ENCODE measurements at places on chromosomes 4 and X.
A peak's percentile ranks its signal among the peaks of the same experiment; 100 is the strongest.

- peak; percentile 34 for DNase-seq
These were observed 22.8 kb downstream of the VMA21 start for GRCh38 chrX:151419782-151420181.

- no peak for DNase-seq
These were observed 112.5 kb downstream of the MAPK10 start for GRCh38 chr4:86247320-86247719.

- DNase-seq, result no peak
These were observed 102.4 kb downstream of the GPR143 start for GRCh38 chrX:9663216-9663615.

GRCh38 chr4:124861761-124862160, 149.2 kb upstream of the ANKRD50 start:
- no peak for DNase-seq

GRCh38 chr4:6773106-6773505, 9.4 kb upstream of the KIAA0232 start:
- DNase-seq, result peak; percentile 17

DNA sequence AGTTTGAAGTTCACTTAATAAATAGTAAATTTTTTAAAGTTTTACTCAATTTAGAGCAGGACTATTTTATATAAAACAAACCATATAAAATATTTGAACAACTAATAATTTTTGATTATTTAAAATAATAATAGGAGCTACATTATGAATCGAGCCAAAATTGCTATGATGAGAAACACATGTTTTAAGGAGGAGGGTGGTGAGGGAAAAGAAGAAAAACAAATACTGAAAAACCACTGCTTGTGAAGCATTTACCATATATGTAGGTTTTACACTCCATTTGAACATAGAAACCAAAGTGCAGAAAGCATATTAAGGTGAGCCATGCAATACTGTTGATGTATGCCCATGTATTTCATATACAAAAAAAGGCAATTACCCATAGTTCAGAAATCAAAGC, 448.9 kb downstream of the FSTL5 start:
- no peak for DNase-seq

DNA sequence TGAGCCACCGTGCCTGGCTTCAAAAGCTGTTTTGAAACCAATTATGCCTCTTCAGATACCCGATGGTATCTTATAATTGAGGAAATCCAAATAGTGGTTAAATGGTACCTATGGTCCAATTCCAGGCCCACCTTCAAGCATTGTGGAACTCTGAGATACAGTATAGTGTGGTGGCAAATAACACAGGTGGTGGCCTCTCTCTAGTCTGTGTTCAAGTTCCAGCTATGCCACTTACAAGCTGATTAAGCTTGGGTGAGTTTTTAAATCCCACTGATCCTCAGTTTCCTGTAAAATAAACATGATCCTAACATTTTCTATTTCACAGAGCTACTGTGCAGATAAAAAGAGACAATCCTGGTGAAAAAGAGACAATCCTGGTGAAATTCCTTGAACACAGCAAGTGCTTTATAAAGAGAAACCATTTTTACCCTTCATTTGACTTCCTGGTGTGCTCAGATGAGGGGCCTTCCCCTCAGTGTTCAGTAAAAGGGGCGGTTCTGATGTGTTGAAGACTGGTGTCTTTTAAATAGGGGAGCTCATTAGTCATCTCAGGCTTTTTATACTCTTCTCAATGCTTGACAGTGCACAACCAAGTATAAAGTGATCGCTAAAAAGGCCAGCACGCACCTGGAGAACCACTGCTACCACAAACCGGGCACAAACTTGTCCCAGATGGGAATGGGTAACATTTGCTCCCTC, 30.8 kb upstream of the CD40LG start:
- no peak for DNase-seq
